ENCODE measurements at places on chromosomes 5 and 9. TPM values are rescaled to one million over a fixed set of nuclear protein-coding genes. Genes with fewer than 3 reads are reported as not detected.

- H3K36me3 ChIP-seq: peaks cover 16% of the 10 kb centered on the region
- H3K4me1 ChIP-seq: peaks cover 11% of the 10 kb centered on the region
- H3K27me3 ChIP-seq: peaks cover 37% of the 10 kb centered on the region
- peak within 1 kb of the TSS; percentile 73 for H3K4me3 ChIP-seq
These were observed at the start of gene COL23A1 for GRCh38 chr5:178590141-178590923. COL23A1 (minus strand) TSS chr5:178590393.

- H3K27ac ChIP-seq: no peak overlapping the region
- H3K27me3 ChIP-seq: no peaks in the 10 kb centered on the region
- no peak overlapping the region for H3K4me3 ChIP-seq
These were observed 351.5 kb downstream of the GADD45G start for GRCh38 chr9:89956331-89956730.

DNA sequence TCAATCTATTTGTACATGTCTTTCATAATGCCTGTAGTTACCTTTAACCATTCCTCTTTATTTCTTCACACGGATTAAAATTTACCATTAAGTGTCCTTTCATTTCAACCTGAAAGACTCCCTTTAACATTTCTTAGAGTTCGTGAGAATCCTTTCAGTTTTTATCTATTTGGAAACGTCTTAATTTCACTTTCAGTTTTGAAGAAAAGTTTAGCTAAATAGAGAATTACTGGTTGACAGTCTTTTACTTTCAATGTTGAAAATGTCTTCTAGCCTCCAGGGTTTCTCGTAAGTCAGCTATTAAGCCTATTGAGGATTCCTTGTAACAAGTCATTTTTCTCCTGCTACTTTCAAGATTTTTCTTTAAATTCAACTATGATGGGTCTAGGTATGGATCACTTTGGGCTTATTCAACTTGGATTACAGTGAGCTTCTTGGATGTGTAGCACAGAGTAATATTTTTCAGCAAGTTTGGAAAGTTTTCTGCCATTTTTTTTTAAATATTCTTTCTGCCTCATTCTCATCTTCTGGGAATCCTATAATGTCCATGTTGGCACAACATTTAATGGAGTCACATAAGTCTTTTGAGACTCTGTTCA, 48.5 kb downstream of the RFX3 start:
- H3K4me3 ChIP-seq: peak overlapping the region; percentile 39
- H3K36me3 ChIP-seq: peaks cover 17% of the 10 kb centered on the region
- no peak for DNase-seq

GRCh38 chr9:120531683-120532300, 48.2 kb downstream of the CDK5RAP2 start:
- H3K4me3 ChIP-seq: no peak overlapping the region
- peaks cover 95% of the 10 kb centered on the region for H3K36me3 ChIP-seq
- H3K27ac ChIP-seq: no peak overlapping the region
- H3K27me3 ChIP-seq: no peaks in the 10 kb centered on the region
- no peak for DNase-seq
- no peaks in the 10 kb centered on the region for H3K4me1 ChIP-seq

- no peak overlapping the region for H3K4me3 ChIP-seq
- H3K27me3 ChIP-seq: peaks cover 19% of the 10 kb centered on the region
- no peak overlapping the region for H3K27ac ChIP-seq
- no peak for DNase-seq
- peaks cover 9% of the 10 kb centered on the region for H3K4me1 ChIP-seq
- no peaks in the 10 kb centered on the region for H3K36me3 ChIP-seq
These were observed 3.9 kb upstream of the NEURL1B start for GRCh38 chr5:172637110-172637580.

- DNase-seq: no peak
- H3K36me3 ChIP-seq: no peaks in the 10 kb centered on the region
- H3K27me3 ChIP-seq: no peaks in the 10 kb centered on the region
- no peak overlapping the region for H3K27ac ChIP-seq
These were observed 657.8 kb downstream of the TLE1 start for GRCh38 chr9:81031422-81032029.

DNA sequence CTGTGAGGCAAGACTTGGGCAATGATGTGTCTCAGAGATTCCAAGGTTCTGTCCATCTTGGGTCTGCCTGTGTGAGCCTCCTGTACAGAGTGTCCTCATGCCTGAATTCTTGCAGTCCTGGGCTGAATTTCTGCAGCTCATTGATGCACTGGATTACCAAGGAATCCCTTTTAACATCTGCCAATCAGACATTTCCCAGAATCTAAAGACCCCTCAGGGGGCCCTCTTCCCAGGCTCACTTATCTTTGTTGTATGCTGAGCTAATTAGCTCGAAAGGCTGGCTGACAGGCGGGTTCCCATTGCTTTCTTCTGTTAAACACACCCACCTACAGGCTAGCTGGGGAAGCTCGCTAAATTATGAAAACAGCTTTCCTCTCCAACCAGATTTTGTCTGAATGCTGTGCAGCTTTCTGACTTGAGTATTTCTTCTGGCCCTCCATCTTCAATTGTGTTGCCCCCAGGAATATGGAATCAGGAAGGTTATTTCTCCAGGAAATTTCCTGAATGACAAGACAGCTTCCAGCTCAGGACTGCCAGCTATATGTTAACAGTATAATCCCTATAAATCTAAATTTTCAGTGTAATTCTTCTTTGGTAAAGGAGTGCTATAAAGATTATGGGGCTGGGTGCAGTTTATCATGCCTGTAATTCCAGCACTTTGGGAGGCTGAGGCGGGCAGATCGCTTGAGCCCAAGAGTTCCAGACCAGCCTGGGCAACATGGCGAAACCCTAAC, at the start of gene LIX1:
Gene LIX1 (minus strand): TSS at position 91 of the 734 bp plus-strand sequence. CDS start 35 bp downstream, at position 56.
- H3K4me1 ChIP-seq: no peaks in the 10 kb centered on the region
- H3K4me3 ChIP-seq: no peak within 1 kb of the TSS
- H3K27ac ChIP-seq: no peak within 1 kb of the TSS
- no peaks in the 10 kb centered on the region for H3K36me3 ChIP-seq
- no peak for DNase-seq
- H3K27me3 ChIP-seq: peaks cover 3% of the 10 kb centered on the region

DNA sequence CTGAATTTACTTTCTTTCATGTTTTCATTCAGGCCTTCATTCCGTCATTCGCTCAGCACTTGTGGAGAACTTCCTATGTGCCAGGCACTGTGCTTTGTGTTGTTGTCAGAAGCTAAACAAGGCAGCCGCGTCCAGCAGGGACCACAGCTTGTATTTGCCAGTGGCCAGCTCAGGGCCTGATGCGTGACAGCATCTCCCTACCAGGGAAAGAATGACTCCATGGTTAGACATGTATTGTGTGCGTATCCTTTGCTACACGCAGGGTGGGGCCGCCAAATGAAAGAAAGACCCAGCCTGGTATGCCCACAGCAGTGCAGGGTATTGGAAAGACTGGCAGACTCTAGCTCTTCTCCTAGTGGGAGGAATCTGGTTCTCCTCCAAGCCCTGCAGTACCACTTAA, 4.7 kb upstream of the COL27A1 start:
- H3K36me3 ChIP-seq: no peaks in the 10 kb centered on the region
- peaks cover 13% of the 10 kb centered on the region for H3K4me1 ChIP-seq
- peaks cover 52% of the 10 kb centered on the region for H3K27me3 ChIP-seq
- no peak overlapping the region for H3K27ac ChIP-seq

DNA sequence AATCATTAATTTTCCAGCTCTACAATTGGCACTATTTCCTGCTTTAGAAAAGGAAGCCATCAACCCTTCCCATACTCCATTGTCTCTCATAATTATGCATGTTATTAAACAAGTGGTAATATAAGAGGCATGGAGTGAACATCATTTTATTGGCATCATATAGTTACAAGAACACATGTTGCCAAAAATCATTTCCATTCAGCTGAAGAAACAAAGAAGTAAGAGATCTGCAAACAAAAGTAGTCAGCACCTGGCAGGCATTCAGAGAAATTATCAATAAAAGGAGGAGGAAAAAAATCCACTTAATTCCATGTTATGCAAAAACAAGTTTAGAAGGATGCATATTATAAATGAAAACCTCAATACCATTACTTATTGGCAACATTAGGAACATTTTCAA, 1208.2 kb upstream of the C9orf72 start:
- H3K36me3 ChIP-seq: no peaks in the 10 kb centered on the region
- H3K4me1 ChIP-seq: no peaks in the 10 kb centered on the region
- no peak for DNase-seq
- H3K4me3 ChIP-seq: no peak overlapping the region

- peaks cover 46% of the 10 kb centered on the region for H3K27me3 ChIP-seq
- no peak overlapping the region for H3K4me3 ChIP-seq
- no peak overlapping the region for H3K27ac ChIP-seq
- no peak for DNase-seq
- H3K36me3 ChIP-seq: no peaks in the 10 kb centered on the region
These were observed 26.3 kb downstream of the CNTFR start for GRCh38 chr9:34563262-34563661.

DNA sequence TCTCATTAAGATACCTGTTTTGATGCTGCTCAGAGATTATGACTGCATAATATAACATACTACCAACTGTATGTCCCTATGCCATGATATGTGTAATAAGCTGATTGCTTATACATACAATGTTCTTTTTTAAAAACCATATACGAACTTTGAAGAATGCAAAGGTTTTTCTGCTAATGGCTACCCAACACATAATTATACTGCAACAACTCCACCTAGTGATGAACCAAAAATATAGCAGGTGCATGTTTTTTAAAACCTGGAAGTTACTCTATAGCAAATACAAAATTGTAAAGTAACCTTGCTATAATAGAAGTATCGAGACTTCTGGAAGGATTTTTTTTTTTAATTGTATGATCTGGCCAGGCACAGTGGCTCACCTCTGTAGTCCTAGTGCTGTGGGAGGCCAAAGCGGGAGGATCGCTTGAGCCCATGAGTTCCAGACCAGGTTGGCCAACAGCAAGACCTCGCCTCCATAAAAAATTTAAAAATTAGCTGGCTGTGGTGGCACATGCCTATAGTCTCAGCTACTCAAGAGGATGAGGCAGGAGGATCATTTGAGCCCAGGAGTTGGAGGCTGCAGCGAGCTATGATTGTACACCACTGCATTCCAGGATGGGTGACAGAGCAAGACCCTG, 49.1 kb downstream of the HOMER1 start:
- H3K27me3 ChIP-seq: peaks cover 1% of the 10 kb centered on the region
- H3K36me3 ChIP-seq: no peaks in the 10 kb centered on the region
- H3K27ac ChIP-seq: no peak overlapping the region
- DNase-seq: no peak
- H3K4me3 ChIP-seq: no peak overlapping the region
- H3K4me1 ChIP-seq: no peaks in the 10 kb centered on the region

GRCh38 chr5:177994561-177995190, 1.4 kb downstream of the PROP1 start:
- H3K27me3 ChIP-seq: peaks cover 25% of the 10 kb centered on the region
- no peak overlapping the region for H3K27ac ChIP-seq
- no peaks in the 10 kb centered on the region for H3K4me1 ChIP-seq
- DNase-seq: no peak
- H3K4me3 ChIP-seq: no peak overlapping the region

DNA sequence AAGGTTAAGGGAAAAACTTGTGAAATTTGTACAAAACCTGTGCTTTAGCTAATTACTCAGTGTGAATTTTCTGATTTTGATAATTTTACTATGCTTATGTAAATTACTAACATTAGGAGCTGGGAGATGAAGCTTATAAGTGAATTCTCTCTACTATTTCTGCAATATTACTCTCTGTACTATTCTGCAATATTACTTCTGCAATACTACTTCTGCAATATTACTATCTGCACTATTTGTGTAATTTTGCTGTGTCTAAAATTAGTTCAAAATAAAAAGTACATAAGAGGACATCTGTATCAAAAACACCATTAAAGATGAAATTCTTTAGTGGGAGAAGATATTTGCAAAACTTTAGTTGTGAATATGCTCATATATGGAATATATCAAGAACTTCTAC, 62.9 kb downstream of the C9 start:
- peaks cover 7% of the 10 kb centered on the region for H3K27me3 ChIP-seq
- H3K4me3 ChIP-seq: no peak overlapping the region
- H3K36me3 ChIP-seq: no peaks in the 10 kb centered on the region
- no peak for DNase-seq
- no peak overlapping the region for H3K27ac ChIP-seq

DNA sequence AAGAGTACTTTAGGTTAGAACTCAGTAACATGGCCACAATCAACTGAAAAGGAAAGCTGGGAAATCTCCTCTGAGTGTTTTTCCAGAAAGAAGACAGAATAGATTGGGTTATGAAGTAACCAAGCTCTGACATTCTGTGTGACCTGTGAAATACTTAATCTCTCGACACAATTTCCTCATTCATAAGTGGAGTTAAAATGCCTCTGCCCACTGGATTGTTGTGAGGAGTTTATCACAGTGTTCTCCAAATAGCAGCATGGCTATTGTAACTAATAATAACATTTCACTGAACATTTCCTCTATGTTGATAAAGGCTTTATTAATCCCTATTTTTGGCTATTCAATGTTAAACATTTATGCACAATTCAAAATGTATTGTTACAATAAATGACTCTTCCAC, 311.0 kb downstream of the GABRB2 start:
- no peaks in the 10 kb centered on the region for H3K36me3 ChIP-seq
- no peaks in the 10 kb centered on the region for H3K27me3 ChIP-seq
- no peaks in the 10 kb centered on the region for H3K4me1 ChIP-seq
- H3K4me3 ChIP-seq: no peak overlapping the region
- no peak for DNase-seq
- H3K27ac ChIP-seq: no peak overlapping the region

GRCh38 chr5:119079318-119079921, 8.5 kb downstream of the DMXL1 start:
- H3K4me1 ChIP-seq: peaks cover 81% of the 10 kb centered on the region
- no peak for DNase-seq
- H3K27me3 ChIP-seq: no peaks in the 10 kb centered on the region
- H3K36me3 ChIP-seq: peaks cover 20% of the 10 kb centered on the region

- no peaks in the 10 kb centered on the region for H3K4me1 ChIP-seq
- no peak for DNase-seq
- no peaks in the 10 kb centered on the region for H3K36me3 ChIP-seq
- H3K27ac ChIP-seq: no peak overlapping the region
- H3K4me3 ChIP-seq: no peak overlapping the region
- H3K27me3 ChIP-seq: no peaks in the 10 kb centered on the region
These were observed 174.8 kb downstream of the FAM114A2 start for GRCh38 chr5:153863951-153864350.

Gene FOXD4L6
- total RNA-seq: not detected

Gene PCDHB4
- total RNA-seq: not detected

Gene ANXA1
- 0.71 TPM for total RNA-seq

Gene ADAMTS13
- total RNA-seq: 1.9 TPM

Gene PHYHD1
- 1.0 TPM for total RNA-seq

Gene TEX48
- total RNA-seq: not detected

Gene PPP3R2
- not detected for total RNA-seq

Measured in activated B cell treated with CpG ODN at 0.5 μM for 24 hours (primary cell).